Tibial nerve (tissue), 4 donors: ENCODE measurements at places on chromosomes 7 and 10. TPM values are rescaled to one million over a fixed set of nuclear protein-coding genes. Genes with fewer than 3 reads are reported as not detected.

GRCh38 chr7:134750083-134751062 lies 29.1 kb upstream of the CALD1 start:
- DNase-seq, result peak; percentile 58

- DNase-seq, result no peak
Observed at GRCh38 chr7:118995350-118995749, 770.8 kb downstream of the ANKRD7 start.

DNA sequence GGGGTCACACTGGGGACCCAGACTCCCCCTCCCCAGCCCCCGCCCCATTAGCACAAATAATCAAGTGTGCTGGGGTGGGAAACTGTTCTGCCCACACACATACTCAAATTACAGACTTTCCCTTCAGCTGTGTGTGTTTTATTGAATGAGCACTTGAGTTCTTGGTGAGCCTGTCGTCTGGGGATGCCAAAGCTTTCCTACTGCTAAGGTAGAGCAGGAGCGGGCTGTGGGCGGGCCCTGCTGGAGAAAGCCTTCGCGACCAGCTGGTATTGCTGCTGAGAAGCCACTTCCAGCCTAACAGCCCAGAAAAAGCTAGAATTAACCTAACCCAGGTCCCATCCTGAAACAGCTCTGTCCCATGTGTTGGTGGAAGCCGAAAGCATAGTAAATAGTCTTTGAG lies 87.0 kb upstream of the KMT2E start:
- no peak for DNase-seq

DNA sequence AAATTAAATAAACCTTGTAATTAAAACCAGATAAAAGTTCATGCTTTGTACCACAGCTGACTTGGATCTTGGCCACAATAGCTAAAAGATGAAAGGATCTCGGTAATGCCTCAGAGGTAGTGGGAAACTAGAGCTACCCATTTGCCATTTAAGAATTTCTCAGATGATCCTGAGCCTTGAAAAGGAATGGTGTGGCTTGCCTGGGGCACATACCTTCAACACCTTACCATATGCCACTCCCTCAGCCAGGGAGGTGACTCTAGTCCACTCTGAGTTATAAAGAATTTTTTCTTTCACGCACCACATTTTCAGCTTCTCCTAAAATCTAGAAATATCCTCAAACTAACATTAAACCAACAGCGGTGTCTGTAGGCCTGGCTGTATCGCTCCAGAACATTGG lies 516.3 kb upstream of the TEX47 start:
- DNase-seq, result no peak

ZNF467 gene
- 6.9 TPM for total RNA-seq

DNA sequence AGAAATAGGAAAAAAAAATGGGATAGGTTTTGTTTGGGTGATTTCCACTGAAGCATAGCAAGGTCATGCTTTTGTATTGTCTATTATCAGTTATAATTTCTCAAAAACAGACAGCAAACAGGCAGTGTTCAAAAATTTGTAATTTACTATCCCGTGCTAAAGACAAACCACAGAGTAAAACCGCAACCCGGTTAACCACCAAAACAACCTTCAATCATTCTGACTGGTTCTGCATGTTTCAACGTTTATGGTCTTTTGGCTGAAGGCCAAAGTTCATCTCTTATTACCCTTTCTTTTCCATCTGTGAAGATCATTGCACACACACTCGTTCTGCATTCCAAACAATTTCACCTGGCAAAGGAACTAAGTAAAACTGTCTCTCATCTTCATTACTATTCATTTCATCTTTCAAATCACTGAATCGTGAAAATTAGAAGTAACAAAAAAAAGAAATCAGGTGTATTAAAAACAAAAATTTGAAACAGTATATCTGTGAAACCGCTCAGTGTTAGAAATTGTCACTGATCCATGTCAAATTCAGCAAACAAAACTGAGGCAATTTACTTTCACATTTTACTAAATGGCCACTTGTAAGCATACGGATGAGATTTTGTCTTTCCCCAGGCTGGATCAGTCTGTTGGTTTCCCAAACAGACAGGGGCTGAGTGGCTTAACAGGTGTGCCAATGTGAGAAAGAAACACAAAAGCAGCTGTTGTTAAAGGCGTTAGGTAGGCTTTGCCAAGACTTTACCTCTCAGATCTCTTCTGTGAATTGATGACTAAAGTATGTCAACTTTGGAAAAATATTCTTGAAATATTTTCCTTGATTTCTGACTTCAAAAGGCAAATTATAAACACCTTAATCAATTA lies 539.6 kb downstream of the CNTNAP2 start:
- no peak for DNase-seq

GRCh38 chr10:68175949-68176348 lies 56.0 kb downstream of the ATOH7 start:
- no peak for DNase-seq

- DNase-seq, result no peak
Observed at GRCh38 chr7:115499956-115500355, 530.6 kb downstream of the TFEC start.

GRCh38 chr7:138278601-138279000 lies 181.5 kb upstream of the TRIM24 start:
- DNase-seq, result no peak

DNA sequence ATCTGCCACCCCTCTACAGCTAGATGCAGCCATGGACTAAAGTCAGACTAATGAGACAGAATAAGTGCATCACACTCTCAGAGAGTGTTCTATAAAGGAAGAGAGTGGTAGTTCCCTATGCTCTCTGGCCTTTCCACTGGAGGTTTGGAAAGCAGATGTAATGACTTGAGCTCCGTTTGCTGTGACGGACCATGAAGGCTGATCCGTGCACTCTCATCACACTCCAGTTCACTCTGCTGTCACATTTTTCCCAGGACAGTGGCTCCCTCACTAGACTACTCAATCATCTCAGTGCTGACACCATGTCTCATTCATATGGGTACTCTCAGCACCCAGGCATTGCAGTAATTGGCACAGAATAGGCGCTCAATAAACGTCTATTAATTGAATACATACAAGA lies 20.4 kb downstream of the TRDMT1 start:
- no peak for DNase-seq

DNA sequence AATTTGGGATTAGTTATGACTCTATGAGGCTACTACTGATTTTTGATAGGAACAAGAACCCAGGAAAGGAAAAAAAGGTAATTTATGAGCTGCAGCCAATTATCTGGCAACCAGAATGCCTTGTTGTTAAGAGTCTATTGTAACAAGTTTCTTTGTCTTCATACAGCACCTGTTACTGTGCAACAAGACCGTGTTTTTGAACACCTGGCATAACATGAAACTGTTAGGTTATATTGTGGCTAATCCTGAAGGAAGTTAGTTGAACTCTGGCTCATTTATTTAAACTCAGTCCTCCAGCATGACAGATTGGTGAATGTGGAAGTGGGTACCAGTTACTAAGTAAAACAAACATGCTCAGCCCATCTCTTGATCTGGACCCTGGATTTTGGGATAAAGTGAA lies 33.0 kb downstream of the RALA start:
- no peak for DNase-seq

GRCh38 chr7:130071701-130072622 lies 1.6 kb downstream of the KLHDC10 start:
- peak; percentile 59 for DNase-seq

LAMB4 gene
- 1.2 TPM for total RNA-seq

- no peak for DNase-seq
Observed at GRCh38 chr10:84540022-84540616, 211.7 kb downstream of the CCSER2 start.

DNA sequence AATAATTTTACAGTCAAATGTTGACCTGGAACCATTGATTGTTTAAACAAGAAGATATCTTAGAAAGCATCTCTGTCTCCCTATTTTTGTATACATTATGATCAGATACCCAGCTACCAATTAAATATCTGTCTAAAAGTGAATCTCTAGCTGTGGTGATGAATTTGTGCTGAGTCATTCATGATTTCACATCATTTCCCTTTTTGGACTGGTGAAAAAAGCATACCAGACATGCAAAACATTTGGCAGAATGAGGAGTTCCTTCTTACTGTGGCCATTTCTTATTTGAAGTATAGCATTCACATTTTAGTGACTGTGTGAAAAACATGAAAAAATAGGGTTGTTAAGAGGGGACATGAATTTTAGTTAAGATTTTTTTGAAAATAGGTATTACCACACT lies 98.0 kb upstream of the GATA3 start:
- no peak for DNase-seq
